Neural progenitor cell (in vitro differentiated cells): ENCODE measurements at places on chromosomes 1 and 21.

- H3K27me3 ChIP-seq = no peaks in the 10 kb centered on the region
- no peaks in the 10 kb centered on the region for H3K36me3 ChIP-seq
- H3K4me3 ChIP-seq = no peak overlapping the region
- DNase-seq = no peak
These were observed 322.2 kb upstream of the BEND5 start for GRCh38 chr1:49098866-49099265.

- DNase-seq = no peak
- no peak overlapping the region for H3K4me3 ChIP-seq
- no peaks in the 10 kb centered on the region for H3K36me3 ChIP-seq
These were observed 67.6 kb downstream of the KCNN3 start for GRCh38 chr1:154802336-154802969.

DNA sequence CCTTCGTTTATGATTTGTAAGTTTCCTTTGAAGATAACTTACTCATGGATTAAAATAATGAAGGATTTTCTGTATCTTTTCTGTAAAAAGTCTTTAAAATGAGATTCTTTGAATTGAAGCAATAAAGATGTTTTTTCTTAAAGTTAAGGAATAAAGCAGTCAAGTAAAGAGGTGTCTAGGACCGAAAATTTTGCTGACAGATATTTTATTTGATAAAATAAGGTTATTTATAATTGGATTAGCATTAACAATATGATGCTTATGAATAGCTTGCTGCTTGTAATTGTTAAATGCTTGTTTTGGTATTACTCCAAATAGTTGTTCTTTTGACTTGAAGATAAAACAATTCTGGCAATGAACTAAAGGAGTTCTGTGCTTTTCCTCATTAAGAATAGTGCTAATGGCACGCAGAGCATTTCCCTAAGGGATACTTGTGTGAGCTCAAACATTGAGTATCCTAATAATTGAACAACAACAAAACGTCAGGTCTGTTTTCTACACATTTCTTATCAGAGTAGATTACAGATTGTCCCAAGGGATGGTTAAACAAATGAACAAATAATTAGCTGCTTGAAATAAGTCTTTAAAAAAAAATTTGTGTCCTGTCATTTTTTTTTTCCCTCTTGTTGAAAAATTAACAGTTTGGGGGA, 16.6 kb downstream of the TSNAX start:
- H3K36me3 ChIP-seq = peaks cover 9% of the 10 kb centered on the region
- no peak overlapping the region for H3K27ac ChIP-seq

GRCh38 chr1:22738069-22738435, 27.4 kb downstream of the EPHB2 start:
- H3K27me3 ChIP-seq = no peaks in the 10 kb centered on the region
- DNase-seq = no peak
- peaks cover 24% of the 10 kb centered on the region for H3K4me1 ChIP-seq

DNA sequence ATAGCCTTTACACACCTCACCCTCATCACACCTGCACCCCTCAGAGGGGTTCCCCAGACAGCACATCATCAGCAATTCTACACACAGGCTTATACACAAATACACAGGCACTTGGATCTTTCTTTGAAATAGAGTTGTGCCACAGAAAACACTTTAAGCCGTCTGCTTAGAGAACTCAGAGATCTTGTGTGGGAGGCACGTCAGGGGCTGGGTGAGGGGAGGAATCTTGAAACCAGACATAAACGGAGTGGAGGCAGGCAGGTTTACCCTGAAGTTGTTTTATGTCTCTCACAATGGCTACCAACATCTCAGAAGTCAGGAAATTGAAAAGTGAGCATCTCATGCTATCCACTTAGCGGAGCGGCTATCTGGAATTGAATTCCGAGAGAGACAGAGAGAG, 151.9 kb upstream of the GJB5 start:
- no peaks in the 10 kb centered on the region for H3K27me3 ChIP-seq
- no peaks in the 10 kb centered on the region for H3K4me1 ChIP-seq
- no peaks in the 10 kb centered on the region for H3K36me3 ChIP-seq
- DNase-seq = no peak
- no peak overlapping the region for H3K4me3 ChIP-seq
